Ovary (tissue), 10 donors: ENCODE measurements at places on chromosomes 1 and 21. TPM values are rescaled to one million over a fixed set of nuclear protein-coding genes. Genes with fewer than 3 reads are reported as not detected.

DNA sequence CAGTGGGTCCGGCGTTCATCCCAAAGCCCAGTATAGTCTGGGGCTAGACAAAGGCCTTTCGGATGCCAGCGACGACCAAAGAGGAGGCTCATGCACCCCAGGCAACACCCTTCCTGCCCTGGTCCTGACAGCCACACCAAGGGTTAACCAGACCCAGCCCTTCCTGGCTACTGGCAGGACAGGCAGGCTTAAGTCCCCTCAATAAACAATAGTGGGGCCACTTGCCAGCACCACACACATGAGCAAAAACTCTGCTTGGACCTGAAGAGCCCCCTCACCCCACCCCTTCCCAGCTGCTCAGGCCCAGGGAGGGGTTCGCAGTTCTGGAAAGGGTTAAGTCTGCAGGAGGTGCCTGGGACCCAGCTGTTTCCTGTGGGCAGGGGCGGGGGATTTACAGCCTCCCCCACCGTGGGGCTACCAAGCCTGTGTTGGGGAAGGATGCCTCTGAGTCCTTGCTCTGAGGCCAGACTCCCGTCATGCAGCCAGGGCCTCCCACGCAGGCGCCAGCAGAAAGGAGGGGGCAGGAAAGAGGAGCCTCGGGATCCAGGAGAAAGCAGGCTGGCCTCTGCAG, 18.2 kb downstream of the PHLDA3 start:
- no peaks in the 10 kb centered on the region for H3K36me3 ChIP-seq
- H3K4me1 ChIP-seq = peaks cover 11% of the 10 kb centered on the region
- DNase-seq = peak; percentile 84
- H3K27me3 ChIP-seq = no peaks in the 10 kb centered on the region

DNA sequence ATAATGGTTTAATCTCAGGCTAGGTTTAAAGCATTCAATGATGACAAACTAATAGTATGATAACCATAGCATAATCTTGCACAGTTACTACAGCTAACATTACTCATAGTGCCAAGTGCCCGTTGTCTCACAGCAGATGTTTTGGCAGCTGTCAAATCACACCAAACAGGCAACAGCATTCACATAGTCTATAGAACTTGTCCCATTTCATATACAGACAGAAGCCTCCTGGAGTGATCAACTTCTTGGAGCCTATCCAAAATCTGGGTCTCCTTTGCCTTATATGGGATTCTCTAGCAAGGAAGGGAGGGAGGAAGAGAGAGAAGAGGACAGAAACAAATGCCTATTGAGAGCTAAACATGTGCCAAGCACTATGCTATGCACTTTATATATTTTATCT, 250.6 kb upstream of the ZP4 start:
- no peak overlapping the region for H3K4me3 ChIP-seq
- no peak overlapping the region for H3K27ac ChIP-seq
- no peak for DNase-seq
- no peaks in the 10 kb centered on the region for H3K4me1 ChIP-seq
- no peaks in the 10 kb centered on the region for H3K36me3 ChIP-seq

GRCh38 chr21:35954066-35954465, 106.3 kb downstream of the SETD4 start:
- H3K27me3 ChIP-seq = no peaks in the 10 kb centered on the region
- H3K36me3 ChIP-seq = no peaks in the 10 kb centered on the region
- no peaks in the 10 kb centered on the region for H3K4me1 ChIP-seq
- no peak overlapping the region for H3K27ac ChIP-seq

DNA sequence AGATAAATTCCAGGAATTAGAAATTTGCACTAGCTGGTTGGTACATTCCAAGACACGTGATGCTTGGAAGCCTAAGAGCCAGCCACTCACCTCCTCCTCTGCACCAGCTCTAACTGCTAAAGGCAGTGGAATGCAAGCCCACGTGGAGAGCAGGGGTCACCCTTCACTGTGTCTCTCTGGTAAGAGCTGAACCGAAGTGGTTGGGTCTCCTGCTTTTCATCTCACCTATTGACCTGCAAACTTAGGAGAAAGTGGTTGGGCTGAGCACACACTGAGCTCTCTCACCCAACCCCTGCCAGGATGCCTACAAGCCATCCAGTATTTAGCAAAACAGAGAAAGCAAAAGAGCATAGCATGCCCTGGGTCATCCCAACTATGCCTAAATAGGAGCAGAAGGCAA, 19.3 kb downstream of the HAO2 start:
- H3K36me3 ChIP-seq = no peaks in the 10 kb centered on the region
- H3K4me3 ChIP-seq = no peak overlapping the region
- H3K27ac ChIP-seq = no peak overlapping the region

DNA sequence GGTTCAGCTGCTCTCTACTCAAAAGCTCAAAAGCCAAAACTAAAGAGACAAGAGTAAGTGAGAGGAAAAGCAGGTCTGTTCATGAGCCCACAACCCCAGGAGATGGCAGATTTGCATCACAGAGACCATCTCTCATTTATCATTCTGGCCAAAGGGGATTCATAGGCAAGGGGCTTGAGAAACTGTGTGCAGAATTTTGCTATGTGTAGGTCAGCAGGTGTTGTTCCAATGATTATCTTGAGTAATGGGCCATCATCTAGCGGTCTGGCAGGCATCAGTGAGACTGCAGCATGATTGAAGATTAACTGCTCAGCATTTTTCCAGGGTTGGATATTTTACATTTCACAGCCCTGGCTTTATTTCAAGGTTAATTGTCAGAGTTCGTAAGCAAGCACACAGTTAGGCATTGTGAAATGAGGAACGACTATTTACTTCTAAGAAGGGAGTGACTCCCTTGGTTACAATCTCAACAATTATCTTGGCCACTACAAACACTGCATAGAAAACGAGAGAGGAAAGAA, 1204.6 kb upstream of the TMPRSS15 start:
- H3K27me3 ChIP-seq = no peaks in the 10 kb centered on the region
- H3K4me3 ChIP-seq = no peak overlapping the region
- H3K27ac ChIP-seq = no peak overlapping the region
- DNase-seq = no peak
- no peaks in the 10 kb centered on the region for H3K36me3 ChIP-seq

- peaks cover 6% of the 10 kb centered on the region for H3K4me1 ChIP-seq
- no peak overlapping the region for H3K27ac ChIP-seq
- no peaks in the 10 kb centered on the region for H3K27me3 ChIP-seq
- no peak overlapping the region for H3K4me3 ChIP-seq
- DNase-seq = no peak
- no peaks in the 10 kb centered on the region for H3K36me3 ChIP-seq
Measured at GRCh38 chr1:203056516-203056915, 29.3 kb downstream of the MYOG start.

- no peak overlapping the region for H3K27ac ChIP-seq
- no peak for DNase-seq
- H3K4me3 ChIP-seq = no peak overlapping the region
- H3K36me3 ChIP-seq = no peaks in the 10 kb centered on the region
Measured at GRCh38 chr1:203089001-203089650, 3.3 kb upstream of the MYOG start.

- DNase-seq = peak; percentile 75
- no peak overlapping the region for H3K4me3 ChIP-seq
- no peak overlapping the region for H3K27ac ChIP-seq
- no peaks in the 10 kb centered on the region for H3K36me3 ChIP-seq
Measured at GRCh38 chr21:46515109-46515508, 56.4 kb downstream of the DIP2A start.

DNA sequence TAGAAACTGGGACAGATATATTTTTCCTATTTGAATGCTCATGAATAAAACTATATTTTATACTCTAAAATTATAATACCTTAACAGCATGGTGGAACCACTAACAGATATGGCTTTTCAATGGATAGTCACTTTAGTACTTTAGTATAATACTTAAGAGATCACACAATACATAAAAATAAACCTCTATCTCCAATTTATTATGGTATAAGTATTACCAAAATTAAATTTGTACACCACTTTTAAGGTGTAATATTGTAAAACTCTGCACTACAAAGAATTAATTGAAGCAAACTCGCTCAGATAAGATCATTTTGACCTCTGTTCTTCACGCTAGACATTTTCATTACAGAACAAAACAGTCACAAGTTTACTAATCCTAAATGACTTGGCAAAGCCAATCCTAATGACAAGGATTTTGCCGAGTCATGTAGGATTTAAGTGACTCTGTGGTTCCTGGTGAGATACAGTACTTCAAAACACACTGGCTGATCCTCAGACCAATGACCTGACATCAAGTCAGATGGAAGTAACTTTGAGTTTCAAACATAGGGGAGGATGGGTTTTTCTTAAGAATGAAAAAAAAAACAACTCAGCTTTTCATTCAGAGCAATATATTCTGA, 200.6 kb downstream of the SMYD3 start:
- no peaks in the 10 kb centered on the region for H3K36me3 ChIP-seq
- no peaks in the 10 kb centered on the region for H3K4me1 ChIP-seq
- no peak overlapping the region for H3K4me3 ChIP-seq
- H3K27me3 ChIP-seq = no peaks in the 10 kb centered on the region

GRCh38 chr1:152640351-152640750, 17.4 kb upstream of the LCE3A start:
- no peak for DNase-seq
- H3K27me3 ChIP-seq = no peaks in the 10 kb centered on the region
- no peaks in the 10 kb centered on the region for H3K36me3 ChIP-seq
- H3K4me3 ChIP-seq = no peak overlapping the region

DNA sequence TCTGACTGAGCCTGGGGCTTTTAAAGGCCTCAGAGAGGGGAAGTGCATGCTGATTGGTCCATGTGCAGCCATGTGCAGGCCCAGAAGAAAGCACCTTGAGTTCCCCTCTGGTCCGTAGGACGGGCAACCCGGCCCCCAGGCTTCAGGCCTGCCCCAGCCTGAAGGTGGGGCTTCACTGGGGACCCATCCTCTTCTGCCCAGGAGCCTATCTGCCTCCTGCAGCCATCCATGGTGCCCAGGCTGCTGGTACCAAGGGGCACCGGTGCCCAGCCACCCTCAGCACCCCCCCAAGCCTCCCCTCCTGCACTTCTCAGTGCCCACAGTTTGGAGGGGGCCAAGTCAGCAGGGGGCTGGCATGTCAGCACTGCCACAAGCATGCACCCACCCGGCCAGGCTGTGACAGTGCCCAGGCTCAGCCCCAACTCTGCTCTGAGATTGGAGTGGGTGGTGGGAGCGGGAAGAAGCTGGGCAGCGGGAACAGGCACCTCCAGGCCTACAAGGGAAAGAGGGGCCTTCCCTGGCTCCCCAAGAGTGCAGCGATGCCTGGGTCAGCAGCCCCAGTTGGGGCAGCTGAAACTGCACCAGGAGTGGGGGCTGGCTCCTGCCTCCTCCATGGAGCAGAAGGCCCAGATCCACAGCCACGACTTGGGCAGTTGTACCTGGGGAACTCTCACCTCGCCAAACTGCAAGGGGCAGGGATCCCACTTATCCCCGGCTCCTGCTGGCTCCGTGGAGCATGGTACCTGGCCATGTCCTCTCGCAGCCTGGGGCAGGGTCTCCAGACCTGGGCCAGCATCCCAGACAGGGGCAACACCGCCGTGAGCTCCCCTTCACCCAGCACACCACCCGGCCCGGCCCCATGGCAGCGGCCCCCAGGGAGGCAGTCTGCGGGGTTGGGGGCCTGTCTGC, 11.7 kb downstream of the COL6A2 start:
- DNase-seq = peak; percentile 21
- peaks cover 11% of the 10 kb centered on the region for H3K4me1 ChIP-seq
- H3K4me3 ChIP-seq = no peak overlapping the region
- no peaks in the 10 kb centered on the region for H3K36me3 ChIP-seq
- no peak overlapping the region for H3K27ac ChIP-seq
- H3K27me3 ChIP-seq = no peaks in the 10 kb centered on the region

DNA sequence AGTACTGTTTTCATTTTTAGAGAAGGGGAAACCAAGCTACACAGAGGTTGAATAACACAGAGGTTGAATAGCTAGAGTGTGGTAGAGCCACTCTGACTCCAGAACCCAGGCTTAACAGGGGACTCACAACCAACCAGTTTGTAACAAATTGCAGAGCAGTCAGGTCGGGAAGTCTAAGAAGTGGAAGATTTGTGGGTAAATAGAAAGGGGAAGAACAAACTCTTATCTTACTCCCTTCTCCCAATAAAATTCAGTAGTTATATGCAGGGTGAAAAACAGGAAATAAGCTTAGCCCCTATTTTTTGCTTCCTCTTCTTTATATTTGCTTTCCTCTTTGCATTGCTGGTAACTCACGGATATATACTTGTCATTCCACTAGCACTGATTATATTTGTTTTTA, 23.2 kb downstream of the CDC42 start:
- no peaks in the 10 kb centered on the region for H3K27me3 ChIP-seq
- no peak overlapping the region for H3K4me3 ChIP-seq
- no peaks in the 10 kb centered on the region for H3K36me3 ChIP-seq
- peaks cover 14% of the 10 kb centered on the region for H3K4me1 ChIP-seq

DNA sequence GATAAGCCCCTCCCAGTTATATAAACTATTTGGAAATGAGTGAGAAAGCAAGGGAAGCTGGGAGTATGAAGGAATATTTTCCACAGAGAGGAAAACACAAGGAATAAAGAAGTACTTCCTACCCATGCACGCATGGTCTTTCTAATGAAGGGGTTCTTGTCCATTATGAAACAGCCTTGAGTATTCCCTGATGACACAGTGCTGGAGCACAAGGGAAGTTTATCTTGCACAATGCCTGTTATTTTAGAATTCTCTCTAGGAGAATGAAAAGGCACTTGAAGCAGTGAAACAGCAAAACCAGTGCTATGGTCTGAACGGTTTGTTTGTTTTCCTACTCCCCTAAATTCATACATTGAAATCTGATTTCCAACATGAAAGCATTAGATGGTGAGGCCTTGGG, 38.6 kb upstream of the ADAMTS1 start:
- peaks cover 2% of the 10 kb centered on the region for H3K4me1 ChIP-seq
- H3K27me3 ChIP-seq = no peaks in the 10 kb centered on the region
- H3K36me3 ChIP-seq = no peaks in the 10 kb centered on the region
- no peak for DNase-seq
- H3K27ac ChIP-seq = no peak overlapping the region
- no peak overlapping the region for H3K4me3 ChIP-seq

DNA sequence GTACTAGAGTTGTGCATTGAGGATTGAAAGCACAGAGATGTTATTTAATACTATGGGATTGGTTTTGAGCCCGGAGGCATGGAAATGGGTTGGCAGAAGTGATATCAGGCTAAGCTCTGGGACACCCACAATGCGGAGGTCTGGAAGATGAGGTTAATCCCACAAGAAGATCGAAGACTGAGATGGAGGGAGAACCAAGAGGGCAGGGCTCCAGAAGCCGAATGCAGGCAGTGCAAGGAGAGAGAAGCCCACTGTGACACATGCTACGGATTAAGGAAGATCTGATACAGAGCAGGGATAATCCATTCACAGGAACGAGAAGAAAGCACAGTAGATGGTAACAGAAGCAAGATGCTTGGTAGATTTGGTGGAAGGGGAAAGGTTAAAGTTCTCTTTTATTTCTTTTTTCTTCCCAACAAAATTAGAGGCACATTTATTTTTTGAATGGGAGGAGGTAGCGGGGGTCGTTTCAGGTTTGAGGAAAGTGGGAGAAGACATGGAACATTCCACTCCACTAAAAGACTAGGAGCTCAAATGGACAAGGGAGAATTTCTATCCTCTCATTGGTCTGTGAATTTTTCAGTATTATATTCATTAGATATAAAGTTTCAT, 113.2 kb downstream of the NCAM2 start:
- H3K4me1 ChIP-seq = no peaks in the 10 kb centered on the region
- no peaks in the 10 kb centered on the region for H3K27me3 ChIP-seq
- H3K27ac ChIP-seq = no peak overlapping the region
- no peak for DNase-seq
- no peak overlapping the region for H3K4me3 ChIP-seq

The CRP gene
- total RNA-seq = not detected

The C1orf87 gene
- 0.84 TPM for total RNA-seq

The PNRC2 gene
- total RNA-seq = 88.2 TPM

The F13B gene
- total RNA-seq = not detected

The GUCA2A gene
- not detected for total RNA-seq

The AMY2A gene
- not detected for total RNA-seq

The BEND5 gene
- 12.3 TPM for total RNA-seq
